ENCODE measurements at places on chromosomes 2 and 18.

GRCh38 chr2:105853354-105854088 lies 108.8 kb downstream of the NCK2 start:
- no peak for DNase-seq

DNA sequence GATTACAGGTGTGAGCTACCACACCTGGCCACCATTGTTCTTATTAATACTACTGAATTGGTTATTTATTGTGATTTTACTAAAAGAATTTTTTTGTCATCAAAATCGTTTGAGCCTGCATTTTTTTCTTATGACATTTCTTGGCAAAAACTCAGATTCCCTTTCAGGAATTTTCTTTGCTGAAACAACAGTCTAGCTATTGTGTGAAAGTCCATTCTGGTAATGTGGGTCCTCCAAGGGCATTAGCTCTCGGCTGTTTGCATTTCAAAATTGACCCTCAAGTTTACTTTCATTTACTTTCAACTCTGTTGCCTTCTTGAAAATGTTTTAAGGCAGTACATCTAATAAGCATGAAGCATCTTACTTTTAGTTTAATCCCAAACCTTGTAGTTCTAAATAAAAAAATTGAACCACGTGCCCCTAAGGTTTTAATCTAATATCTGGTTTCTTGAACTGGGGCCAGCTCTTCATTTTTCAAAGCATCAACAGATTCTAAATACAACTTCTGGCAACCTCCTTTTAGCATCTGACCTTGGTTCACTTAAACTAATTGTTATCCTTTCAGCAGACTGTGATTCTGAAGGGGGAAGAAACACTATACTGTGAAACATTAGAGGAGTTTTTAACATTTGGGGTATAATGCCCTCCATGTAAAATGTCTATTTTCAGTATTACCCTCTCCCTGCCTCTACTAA lies 325.2 kb upstream of the RAB12 start:
- no peak for DNase-seq

DNA sequence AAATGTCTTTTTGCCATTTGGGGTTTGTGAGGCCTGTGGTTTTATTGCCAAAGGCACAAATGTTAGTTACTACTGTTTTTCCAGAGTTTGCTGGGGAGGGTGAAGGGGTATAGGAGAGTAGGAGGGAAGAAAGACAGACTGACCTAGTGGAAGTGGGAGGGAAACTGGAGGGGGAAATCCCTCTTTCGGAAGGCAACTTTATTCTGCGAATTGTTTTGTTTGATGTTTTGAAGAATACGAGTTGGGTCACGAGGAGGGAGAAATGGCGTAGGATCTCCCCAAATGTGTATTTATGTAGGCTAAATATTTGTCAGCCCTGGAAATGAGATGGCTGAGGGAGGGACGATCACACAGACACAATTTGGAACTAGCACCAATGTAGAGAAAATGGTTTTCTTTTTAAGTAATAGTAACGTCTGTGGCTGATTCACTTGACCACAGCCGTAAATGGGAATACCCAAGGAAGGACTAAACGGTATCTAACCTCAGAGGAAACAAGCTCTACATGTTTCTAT lies 172.3 kb downstream of the ICOS start:
- no peak for DNase-seq

- no peak for DNase-seq
These were observed 20.1 kb downstream of the IMPA2 start for GRCh38 chr18:12001421-12001820.

- DNase-seq: no peak
These were observed 21.7 kb downstream of the INHBB start for GRCh38 chr2:120367649-120368048.

DNA sequence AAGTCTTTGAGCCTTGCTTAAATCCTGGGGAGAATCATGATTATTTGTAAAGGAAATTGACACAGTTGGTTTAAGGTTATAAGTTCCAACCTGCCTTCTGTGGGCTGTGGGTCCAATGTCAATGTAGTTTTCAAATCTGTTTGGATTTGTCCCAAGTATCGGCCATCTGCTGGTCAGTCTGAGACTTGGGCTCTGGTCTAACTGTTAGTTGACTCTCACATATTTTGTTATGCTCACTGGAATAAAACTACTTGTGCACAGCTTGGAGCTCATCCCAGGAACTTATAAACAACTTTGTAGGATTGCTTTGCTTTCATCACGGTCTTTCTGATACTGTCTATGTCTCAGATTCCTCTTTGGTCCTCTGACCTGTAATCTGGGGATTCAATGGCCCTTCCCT lies 1026.2 kb upstream of the ZEB2 start:
- DNase-seq: no peak

GRCh38 chr18:12516049-12516630 lies 108.4 kb downstream of the PRELID3A start:
- DNase-seq: no peak

GRCh38 chr2:25174192-25174861 lies 5.9 kb upstream of the POMC start:
- DNase-seq: no peak

DNA sequence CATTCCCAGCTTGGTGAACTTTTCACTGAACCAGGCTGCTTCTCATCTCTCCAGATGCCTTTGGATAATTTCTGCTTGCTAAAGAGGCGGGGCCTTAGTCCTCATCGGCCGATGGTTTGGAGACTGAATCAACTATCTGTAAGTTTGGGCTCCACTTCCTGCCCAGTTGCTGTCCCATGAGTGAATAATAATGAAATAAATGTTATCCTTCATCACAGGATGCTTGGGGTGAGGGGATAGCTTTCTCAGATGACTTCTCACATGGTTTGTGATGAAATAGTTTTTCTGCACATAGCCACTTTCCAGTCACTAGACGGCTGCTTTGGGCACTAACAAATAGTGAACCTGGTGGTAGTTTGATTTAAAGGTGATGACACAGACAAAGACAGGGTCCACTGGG lies 376.6 kb upstream of the TRIB2 start:
- no peak for DNase-seq

- DNase-seq: no peak
These were observed 196.7 kb downstream of the SH3BP4 start for GRCh38 chr2:235148201-235149170.

- no peak for DNase-seq
These were observed 226.7 kb downstream of the TTC32 start for GRCh38 chr2:19675003-19675629.

GRCh38 chr2:109297566-109298490 lies 168.8 kb downstream of the SH3RF3 start:
- no peak for DNase-seq

GRCh38 chr2:233156001-233156400 lies 95.5 kb upstream of the ATG16L1 start:
- DNase-seq: no peak

GRCh38 chr2:54968561-54969218 lies 81.6 kb downstream of the RTN4 start:
- no peak for DNase-seq

DNA sequence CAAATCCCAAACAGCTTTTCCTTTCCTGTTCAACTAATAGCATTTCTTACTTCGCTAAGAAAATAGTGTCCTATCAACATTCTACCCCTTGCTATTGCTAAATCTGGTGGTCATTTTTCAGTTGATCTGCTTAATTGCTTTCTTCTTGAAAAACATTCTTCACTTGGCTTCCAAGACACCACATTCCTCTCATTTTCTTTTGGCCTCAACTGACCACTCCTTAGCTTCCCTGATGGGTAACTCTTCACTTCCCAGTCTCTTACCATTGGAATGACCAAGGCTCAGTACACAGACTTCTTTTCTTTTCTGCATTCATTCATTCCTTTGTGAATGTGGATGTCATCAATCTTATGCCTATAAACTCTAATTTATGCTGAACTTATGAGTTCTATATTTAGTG lies 230.8 kb upstream of the CDH2 start:
- no peak for DNase-seq

DNA sequence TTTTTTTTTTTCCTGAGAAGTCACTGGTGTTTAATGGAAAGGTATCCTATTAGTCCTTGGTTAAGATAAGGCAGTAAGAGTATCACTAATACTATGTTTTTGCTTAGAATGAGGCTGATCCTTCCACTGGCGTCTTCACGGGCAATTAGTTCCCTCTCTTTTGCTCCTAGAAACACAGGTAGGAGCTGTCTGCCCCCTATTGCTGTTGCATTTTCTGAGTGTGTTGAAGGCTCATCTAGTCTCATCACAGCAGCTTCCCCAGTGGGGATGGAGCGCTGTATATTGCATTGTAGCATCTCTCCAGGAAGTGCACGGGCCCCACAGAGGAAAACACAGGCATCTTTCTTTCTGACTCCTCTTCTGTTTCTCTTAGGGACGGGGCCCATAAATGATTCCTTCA lies 145.0 kb downstream of the NAPG start:
- no peak for DNase-seq

- DNase-seq: no peak
These were observed 151.8 kb downstream of the ZFP36L2 start for GRCh38 chr2:43074592-43075053.

GRCh38 chr18:63287691-63288220 lies 31.8 kb downstream of the BCL2 start:
- DNase-seq: no peak

- no peak for DNase-seq
These were observed 37.8 kb downstream of the PCBP1 start for GRCh38 chr2:70124983-70125480.

DNA sequence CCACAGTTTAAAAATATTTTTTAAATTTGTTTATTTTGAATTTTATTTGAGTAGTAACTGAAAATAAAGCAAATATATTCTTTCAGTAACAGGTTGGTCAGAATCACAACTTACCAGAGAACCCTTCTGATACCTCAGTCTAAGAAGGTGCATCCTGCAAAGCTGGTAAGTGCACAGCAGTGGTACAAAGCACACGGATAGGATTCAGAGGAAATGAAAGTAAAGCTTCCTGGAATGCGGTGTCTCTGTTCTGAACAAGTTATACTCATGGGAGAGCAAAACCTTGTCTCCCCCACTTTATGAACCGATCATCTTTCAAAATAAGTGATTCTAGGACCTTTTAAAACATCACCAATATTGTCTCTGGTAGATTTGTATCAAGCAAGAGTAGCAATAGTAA lies 398.3 kb downstream of the TMX3 start:
- DNase-seq: no peak

- DNase-seq: no peak
These were observed 596.9 kb downstream of the DCC start for GRCh38 chr18:52936931-52937330.

- DNase-seq: no peak
These were observed 131.0 kb upstream of the ARL5A start for GRCh38 chr2:151959238-151959637.

GRCh38 chr2:66041902-66042657 lies 392.8 kb upstream of the MEIS1 start:
- DNase-seq: no peak

DNA sequence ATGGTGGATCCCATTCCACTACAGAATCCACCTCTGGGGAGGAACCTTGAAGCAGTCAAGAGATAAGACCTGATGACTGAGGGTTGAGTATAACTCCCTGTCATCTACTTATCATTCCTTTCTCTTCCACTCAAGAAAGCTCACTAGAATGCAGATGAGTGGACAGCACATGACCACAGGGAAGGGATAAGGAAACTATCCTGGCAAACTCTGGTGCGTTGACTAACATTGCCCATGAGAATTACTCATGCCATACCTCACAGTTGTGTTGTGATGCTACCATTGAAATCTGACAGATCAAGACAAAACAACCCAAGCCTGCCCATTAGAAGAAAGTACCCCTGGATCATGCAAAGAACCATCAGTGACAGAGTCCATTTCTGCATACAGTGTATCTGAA lies 26.5 kb downstream of the SLC16A14 start:
- no peak for DNase-seq

DNA sequence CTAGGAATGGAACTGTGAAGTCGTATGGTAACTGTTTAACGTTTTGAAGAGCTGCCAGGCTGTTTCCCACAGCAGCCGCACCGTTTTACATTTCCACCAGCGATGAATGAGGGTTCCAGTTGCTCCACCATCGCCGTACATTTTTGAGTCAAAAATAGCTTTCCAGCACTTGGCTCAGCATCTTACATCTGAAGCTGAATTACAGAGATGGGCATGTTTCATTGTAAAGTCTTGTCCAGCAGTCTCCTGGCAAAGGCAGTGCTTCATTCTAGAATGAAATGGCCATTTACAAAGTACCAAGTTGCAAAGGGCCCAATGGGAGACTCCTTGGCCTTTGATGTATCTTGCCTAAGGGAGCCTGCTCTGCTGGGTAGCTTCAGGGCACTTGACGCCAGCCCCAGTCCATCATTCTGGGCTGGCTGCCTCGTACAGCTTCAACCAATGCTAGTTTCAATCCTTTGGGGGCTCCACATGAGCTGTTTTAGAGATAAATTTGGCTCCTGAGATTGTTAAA lies 45.1 kb downstream of the ATIC start:
- DNase-seq: no peak

DNA sequence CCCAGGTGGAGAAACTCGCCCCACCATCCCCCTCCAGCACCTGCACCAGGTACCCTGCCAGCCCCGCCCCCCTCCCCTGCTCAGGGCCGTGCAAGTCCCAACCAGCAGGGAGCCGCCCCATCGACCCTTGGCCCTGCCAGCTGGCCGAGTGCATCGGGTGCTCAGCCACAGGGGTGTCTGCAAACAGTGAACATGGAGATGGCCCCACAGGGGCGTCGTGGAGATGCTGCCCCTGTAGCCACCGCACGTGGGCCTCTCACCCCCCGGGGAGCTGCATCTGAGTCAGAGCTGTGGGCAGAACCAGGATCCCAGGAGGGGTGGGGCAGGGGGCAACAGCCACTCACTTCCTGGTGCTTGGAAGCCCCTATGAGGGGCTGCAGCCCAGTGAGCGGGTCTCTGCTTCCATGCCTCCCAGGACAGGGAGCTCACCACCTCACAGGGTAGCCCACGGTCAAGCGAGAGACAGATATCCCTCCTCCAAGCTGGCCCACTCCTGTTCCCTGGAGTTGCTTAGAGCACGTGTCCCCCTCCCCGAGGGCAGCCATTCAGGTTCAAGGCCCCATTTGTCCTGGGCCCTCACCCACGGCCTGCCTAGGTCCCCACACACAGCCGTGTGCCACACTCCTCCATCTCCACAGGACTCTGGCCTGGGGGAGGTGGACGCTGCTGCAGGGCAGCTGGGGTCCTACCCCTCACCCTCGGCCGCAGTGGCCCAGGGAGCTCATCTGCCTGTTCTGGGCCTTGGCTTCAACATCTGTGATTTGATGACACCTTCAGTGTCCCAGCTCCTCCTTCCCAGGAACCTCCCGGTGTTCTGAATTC lies 1.1 kb upstream of the MAB21L4 start:
- DNase-seq: no peak

GRCh38 chr2:39266916-39267434 lies 23.2 kb upstream of the CDKL4 start:
- no peak for DNase-seq

GRCh38 chr2:239585422-239585821 lies 184.6 kb upstream of the HDAC4 start:
- DNase-seq: no peak

GRCh38 chr2:160576054-160576499 lies 82.5 kb upstream of the RBMS1 start:
- DNase-seq: no peak

Data from neuronal stem cell (in vitro differentiated cells).